ENCODE measurements at places on chromosomes 11 and 22. TPM values are rescaled to one million over a fixed set of nuclear protein-coding genes. Genes with fewer than 3 reads are reported as not detected.

DNAJB7 gene
- total RNA-seq, result not detected

CAPN5 gene
- total RNA-seq, result 7.5 TPM

GRIA4 gene
- 1.5 TPM for total RNA-seq

MRPL16 gene
- total RNA-seq, result 53.9 TPM

IL17REL gene
- total RNA-seq, result 0.04 TPM

OR4X1 gene
- total RNA-seq, result not detected

OR56A4 gene
- total RNA-seq, result not detected

B4GALNT4 gene
- total RNA-seq, result 1.5 TPM

TCN2 gene
- total RNA-seq, result 61.3 TPM

RASL10A gene
- 0.73 TPM for total RNA-seq

Measured in pulmonary artery endothelial cell (primary cell).